ENCODE measurements at places on chromosomes 5 and 9.

- no peak for DNase-seq
Measured at GRCh38 chr9:13274886-13275641, 4.4 kb downstream of the MPDZ start.

- DNase-seq: no peak
Measured at GRCh38 chr9:84811072-84811750, 141.7 kb downstream of the NTRK2 start.

GRCh38 chr9:135901826-135902225 lies 5.5 kb downstream of the CAMSAP1 start:
- no peak for DNase-seq

DNA sequence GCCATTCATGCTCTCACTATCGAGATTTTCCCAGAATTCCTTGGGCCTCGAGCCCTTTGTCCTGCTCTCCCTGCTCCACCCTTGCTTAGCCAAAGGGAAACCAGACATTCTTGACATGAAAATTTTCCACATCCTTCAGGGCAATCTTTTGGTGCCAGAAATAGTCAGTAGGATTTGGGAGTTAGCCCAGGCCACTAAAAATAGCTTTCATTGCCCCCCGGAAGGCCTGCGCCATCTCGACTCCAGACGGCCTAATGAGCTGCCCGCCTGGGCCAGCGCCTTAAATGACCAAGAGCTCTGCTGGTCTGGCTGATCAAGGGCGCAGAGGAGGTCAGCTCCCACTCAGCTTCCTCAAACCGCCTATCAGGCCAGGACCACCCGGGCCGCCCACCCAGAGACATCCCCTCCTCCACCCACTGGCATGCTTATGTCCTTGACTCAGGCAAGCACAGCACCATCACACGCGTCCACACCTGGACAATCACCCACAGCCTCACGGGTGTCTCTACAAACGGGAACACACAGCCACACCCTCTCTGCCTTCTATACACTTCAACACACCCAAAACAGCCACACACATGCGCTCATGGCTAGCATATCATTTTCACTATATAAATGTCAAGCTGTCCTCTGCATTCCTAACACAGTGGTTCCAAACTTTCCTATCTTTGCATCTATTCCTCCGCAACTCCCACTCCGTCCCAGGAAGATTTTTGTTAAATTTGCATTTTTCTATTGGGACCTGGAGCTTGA lies 20.9 kb downstream of the DUSP1 start:
- no peak for DNase-seq

- peak; percentile 54 for DNase-seq
Measured at GRCh38 chr9:87324613-87325194, 173.0 kb upstream of the DAPK1 start.

GRCh38 chr5:176425138-176425537 lies 8.8 kb upstream of the CLTB start:
- no peak for DNase-seq

DNA sequence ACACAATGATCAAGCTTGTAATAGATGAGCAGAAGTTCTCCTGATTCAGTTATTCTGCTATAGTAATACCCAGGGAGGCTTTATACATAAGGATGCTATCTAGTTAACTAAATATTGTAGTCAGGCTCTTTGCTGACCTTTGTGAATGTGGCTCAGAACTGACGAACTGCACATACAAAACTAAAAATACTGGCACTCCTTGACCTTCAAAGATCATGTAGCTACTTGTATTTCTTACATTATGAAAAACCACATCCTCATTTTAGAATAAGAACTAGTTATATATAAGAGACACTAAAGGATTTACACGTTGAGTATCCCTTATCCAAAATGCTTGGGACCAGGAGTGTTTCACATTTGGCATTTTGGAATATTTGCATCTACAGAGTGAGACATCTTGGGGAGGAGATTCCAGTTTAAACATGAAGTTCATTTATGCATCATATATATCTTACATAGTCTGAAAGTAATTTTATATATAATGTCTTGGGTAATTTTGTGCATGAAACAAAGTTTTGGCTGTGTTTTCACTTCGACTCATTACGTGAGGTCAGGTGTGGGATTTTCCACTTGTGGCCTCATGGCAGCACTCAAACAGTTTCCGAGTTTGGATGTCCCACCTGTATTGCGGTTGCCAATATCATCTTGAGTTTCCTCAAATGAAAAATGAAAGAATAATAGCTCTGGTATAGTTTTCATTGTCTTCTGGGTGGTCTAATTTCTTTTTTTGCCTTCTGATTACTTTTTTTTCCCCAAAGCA lies 58.4 kb upstream of the FBXL7 start:
- DNase-seq: no peak

GRCh38 chr9:70049236-70049635 lies 5.6 kb downstream of the MAMDC2 start:
- no peak for DNase-seq

DNA sequence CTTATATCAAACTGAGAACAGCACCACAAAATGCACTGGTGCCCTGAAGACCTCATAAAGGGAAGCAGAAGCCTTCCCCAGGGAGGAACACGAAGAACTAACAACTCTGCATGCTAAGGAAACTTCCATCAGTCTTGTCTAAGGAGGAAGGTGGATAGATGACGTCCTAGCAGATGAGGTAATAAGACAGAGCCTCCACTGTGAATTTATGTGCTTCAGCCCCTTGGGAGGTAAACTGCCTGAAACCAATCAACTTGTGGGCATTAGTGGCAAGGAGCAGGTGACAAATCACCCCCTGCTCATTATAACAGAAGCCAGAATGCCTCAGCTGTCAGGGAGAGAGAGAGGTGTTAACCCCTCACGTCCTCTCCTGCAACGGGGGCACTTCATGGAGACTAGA lies 48.9 kb upstream of the SPIN1 start:
- DNase-seq: no peak

DNA sequence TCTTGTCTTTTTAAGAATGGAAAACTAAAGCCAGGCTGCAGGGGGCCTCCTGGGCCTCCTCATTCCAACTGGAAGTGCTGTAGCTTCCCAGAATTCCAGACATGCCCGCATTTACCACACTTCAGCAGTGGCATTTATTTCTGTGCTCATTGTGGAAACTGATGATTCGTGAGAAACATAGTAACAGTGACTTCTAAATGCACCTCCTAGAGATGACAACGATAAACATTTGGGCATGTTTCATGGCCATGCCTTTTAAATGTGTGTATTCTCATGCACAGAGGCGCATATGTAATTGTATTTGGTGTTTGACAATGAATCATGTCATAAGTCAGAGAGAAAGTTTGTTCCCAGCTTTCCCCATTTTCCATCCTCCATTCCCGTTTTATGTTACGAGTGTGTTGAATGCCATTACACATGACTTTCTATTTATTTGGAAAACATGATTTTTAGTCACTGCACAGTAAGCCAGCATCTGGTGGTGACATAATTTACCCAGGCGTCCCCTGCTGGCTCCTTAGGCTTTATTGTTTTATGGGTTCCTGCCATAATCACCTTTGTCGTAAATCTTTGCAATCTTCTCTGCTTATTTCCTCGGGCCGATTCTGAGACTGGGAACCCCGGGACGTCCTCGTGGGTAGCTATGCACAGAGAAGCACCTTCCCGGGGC lies 68.8 kb upstream of the FCN2 start:
- no peak for DNase-seq

DNA sequence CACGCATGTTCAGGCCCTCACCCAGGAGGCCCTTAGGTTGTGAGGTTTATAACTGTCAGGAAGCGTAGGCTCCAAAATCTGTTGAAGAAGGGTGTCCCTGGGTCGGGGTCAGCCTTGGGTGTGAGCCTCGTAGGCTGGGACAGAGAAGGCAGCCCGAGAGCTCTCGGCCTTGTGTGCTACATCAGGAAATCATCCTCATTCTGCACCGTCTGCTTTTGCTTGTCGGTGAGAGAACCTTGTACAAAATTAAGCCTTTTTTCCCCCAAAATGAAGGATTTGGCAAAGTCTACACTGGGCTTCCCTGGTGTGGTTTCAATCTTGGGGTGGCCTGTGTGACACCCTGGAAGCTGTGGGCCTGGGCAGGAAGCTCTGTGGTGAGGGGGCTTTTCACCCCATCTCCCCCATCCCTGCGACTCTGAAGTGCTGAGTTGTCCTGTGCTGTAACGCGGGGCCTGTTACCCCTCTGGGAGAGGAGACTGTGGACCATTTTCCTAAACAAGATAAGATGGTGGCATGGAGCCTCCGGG lies 55.3 kb downstream of the AHRR start:
- no peak for DNase-seq

DNA sequence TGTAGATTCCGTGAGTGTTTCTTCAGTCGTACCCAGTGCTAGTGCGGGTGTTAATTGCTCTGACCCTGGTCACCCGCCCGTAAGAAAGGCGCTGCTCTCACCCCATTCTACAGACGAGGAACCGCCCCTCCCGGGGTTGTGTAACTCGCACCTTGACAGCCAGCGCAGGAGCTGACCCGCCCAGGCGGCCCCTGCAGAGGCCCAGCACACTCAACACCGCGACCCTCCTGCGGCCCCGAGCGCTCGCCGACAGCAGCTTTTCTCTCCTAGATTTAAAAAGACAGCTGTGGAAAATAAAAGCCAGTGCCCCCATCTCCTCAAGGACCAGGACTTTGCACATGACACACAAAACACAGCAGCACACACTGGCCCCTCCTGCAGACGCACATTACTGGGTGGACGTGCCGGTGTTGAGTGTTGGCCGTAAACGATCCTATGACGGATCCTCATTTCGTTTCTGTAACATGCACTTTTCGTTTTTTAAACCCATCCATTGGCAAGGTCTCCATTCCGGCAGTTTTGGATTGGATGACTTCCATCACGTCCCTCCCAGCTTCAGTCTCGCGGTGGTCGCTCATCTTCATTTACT lies 22.9 kb downstream of the OR2V2 start:
- no peak for DNase-seq

DNA sequence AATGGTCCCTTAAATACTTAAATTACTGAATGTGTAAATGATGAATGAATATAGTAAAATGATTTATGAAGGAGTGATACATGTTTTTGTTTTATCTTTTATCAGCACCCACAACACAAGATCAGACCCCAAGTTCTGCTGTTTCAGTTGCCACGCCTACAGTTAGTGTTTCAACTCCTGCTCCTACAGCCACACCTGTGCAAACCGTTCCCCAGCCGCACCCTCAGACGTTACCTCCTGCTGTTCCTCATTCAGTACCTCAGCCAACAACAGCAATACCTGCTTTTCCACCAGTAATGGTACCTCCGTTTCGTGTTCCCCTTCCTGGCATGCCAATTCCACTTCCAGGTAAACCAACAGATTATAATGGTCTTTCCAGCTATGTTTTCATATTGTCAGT lies 16.3 kb downstream of the TCERG1 start:
- no peak for DNase-seq

GRCh38 chr5:19975795-19976194 lies 12.2 kb downstream of the CDH18 start:
- DNase-seq: no peak

- DNase-seq: no peak
Measured at GRCh38 chr9:110640736-110641135, 27.9 kb upstream of the MUSK start.

GRCh38 chr5:7589800-7590199 lies 193.9 kb downstream of the ADCY2 start:
- no peak for DNase-seq

- no peak for DNase-seq
Measured at GRCh38 chr5:95986937-95987520, 25.4 kb upstream of the ELL2 start.

DNA sequence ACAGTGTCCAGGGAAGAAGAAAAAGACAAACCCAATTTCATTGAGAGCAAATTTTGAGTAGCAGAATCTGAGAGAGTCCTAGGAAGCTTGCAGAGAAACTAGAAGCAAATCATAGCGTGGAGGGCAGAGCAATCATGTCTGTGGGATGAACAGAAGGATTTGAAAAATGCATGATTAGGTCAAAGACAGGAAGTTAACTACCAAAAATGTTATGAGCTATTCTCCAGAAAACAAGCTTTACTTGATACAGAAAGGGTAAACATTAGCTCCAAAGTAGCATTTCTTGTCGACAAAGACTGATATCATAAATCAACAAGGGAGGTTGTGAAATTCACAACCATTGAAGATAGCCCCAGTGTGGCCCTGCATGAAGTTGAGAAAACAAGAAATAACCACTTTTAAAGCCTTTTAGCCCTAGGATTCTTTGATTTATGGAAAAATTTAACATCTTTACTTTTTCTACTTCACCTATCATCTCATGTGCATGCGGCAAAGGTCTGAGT lies 97.7 kb upstream of the MEGF10 start:
- no peak for DNase-seq

GRCh38 chr9:93950619-93951601 lies 4.2 kb downstream of the BARX1 start:
- no peak for DNase-seq

DNA sequence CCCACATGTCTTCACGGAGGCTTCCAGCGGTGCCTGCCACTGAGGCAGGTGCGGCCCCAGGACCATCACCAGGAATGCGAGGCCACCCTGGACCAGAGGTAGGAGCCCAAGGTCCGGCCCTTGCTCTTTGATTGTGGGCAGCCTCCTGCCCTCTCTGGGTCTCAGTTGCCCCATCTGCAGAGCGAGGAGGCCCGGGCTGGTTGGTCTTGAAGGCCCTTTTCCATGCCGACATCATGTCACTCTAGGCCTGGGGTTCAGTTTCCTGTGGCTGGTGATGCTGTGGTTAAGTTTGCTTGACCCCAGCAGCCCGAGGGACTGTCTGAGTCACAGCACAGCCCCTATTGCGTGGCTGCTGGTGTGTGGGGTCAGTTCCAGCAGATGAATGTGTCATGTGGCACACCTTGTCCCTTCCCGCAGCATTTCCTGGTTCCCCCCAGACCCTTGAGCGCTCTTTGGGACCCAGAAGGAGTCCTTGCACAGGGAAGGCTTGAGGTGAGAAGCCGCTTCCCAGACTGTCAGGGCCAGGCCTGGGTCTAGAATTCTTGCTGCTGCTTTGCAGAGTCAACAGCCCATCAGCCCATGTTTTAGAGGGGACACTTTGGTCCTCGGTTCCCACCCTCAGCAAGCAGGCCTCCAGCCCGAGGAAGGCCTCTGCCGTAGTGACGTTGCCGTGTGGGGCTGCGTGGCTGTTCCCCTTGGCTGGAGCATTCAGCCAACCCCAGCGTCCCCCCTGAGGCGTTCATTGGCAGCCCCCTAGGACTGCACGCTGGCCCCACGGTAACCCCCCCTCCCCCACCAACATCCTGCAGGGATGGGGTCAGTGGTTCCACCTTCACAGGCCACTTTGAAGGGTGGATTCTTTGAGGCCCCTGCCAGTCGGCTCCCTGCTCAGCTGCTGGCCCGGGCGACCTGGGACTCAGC lies 31.0 kb upstream of the HMCN2 start:
- DNase-seq: no peak

DNA sequence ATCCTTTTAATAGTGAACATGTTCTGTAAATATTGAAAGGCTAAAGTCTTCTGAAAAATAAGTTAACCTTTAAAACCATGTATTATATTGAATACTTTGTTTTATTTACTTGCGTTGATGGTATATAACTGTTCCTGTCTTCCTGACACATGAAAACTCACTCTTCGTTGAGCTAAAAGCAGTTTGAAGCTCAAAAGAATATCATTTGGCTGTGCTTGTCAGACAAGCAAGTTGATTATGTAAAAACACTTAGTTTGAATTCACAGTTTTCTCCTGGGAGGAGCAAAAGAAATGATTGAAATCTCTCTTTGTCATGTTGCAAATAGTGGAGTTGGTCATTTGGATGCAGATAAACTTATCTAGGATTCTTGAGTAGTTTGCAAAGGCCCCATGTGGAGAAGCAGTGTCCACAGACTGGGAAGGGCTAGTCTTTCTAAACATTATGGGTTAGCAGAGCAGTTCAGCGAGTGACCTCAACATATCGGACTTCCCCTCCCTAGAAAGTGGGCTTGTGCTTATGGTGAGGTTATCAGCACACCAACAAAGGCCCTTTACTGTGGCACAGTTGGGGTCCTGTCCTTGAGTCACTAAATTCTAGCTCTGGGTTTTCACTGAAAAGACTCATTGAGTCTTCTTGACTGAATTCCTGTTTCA lies 290.4 kb downstream of the CSNK1G3 start:
- no peak for DNase-seq

- DNase-seq: no peak
Measured at GRCh38 chr9:112861638-112862555, 28.8 kb downstream of the SLC46A2 start.

All from activated CD4-positive, alpha-beta T cell treated with anti-CD3 and anti-CD28 coated beads, Interleukin-2, amount 50 U/mL, for 16 hours (primary cell).